Heart left ventricle (tissue), 16 donors: ENCODE measurements at places on chromosomes 13 and 19. TPM values are rescaled to one million over a fixed set of nuclear protein-coding genes. Genes with fewer than 3 reads are reported as not detected.

PCSK4 gene
- 1.9 TPM for total RNA-seq

BSPH1 gene
- total RNA-seq: not detected

CRX gene
- total RNA-seq: not detected

NLRP7 gene
- total RNA-seq: not detected

LGALS7 gene
- total RNA-seq: not detected

SMIM24 gene
- total RNA-seq: not detected

- H3K4me1 ChIP-seq: peaks cover 6% of the 10 kb centered on the region
- H3K36me3 ChIP-seq: peaks cover 7% of the 10 kb centered on the region
- H3K27me3 ChIP-seq: no peaks in the 10 kb centered on the region
Measured at GRCh38 chr19:9673912-9674662, 813 bp downstream of the ZNF562 start.

- H3K36me3 ChIP-seq: no peaks in the 10 kb centered on the region
- no peak for DNase-seq
- H3K27me3 ChIP-seq: no peaks in the 10 kb centered on the region
- no peaks in the 10 kb centered on the region for H3K4me1 ChIP-seq
- no peak overlapping the region for H3K4me3 ChIP-seq
Measured at GRCh38 chr19:28977826-28978225, 235.1 kb downstream of the UQCRFS1 start.

GRCh38 chr19:3609779-3610719 lies 3.4 kb upstream of the TBXA2R start:
- DNase-seq: no peak
- H3K36me3 ChIP-seq: peaks cover 18% of the 10 kb centered on the region
- H3K4me3 ChIP-seq: no peak overlapping the region
- H3K27me3 ChIP-seq: no peaks in the 10 kb centered on the region
- peaks cover 16% of the 10 kb centered on the region for H3K4me1 ChIP-seq

GRCh38 chr13:39452417-39452816 lies 150.6 kb downstream of the LHFPL6 start:
- peak; percentile 30 for DNase-seq
- H3K4me1 ChIP-seq: peaks cover 87% of the 10 kb centered on the region
- no peak overlapping the region for H3K4me3 ChIP-seq
- peak overlapping the region; percentile 83 for H3K27ac ChIP-seq
- H3K27me3 ChIP-seq: no peaks in the 10 kb centered on the region

- DNase-seq: no peak
- no peaks in the 10 kb centered on the region for H3K36me3 ChIP-seq
- no peak overlapping the region for H3K27ac ChIP-seq
- no peaks in the 10 kb centered on the region for H3K4me1 ChIP-seq
- H3K4me3 ChIP-seq: no peak overlapping the region
Measured at GRCh38 chr13:97879646-97880310, 73.7 kb upstream of the IPO5 start.

DNA sequence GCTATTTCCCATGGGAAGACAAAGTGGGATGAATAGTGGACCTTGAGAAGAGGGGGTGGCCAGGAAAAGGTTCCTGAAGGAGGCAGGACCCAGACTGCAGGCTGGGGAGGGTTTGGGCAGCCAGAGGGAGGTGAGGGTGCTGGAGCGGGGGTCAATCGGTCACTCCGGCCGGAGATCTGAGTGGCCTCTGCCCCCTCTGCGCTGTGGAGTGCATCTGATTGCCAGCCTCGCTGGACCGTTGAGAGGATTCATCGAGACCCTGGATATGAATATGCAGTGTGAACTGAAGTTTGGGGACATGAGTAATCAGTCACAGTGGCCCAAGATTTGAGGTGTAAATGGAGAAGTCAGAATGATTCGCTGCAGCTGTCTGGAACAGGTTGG lies 5.5 kb upstream of the ZNF580 start:
- peak overlapping the region; percentile 93 for H3K27ac ChIP-seq
- H3K4me1 ChIP-seq: peaks cover 65% of the 10 kb centered on the region
- H3K4me3 ChIP-seq: peak overlapping the region; percentile 98
- peaks cover 5% of the 10 kb centered on the region for H3K36me3 ChIP-seq
- no peak for DNase-seq

DNA sequence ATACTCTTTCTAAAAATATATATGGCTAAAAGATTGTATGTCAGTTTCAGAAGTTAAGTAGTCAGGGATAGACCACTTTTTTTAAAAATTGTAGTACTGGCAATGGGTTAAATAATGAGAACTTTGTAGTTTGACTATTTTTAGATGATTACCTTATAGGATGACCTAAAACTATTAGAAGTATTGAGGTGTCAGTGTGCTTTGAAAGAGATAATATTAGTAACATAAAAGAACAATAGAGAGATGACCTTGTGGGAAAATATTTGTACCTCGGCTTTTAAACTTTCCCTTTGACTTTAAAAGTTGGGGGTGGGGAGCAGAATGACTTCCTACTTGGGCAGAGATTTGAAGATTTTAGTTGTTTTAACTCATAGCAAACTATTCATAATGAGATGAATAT lies 48.3 kb downstream of the SLAIN1 start:
- H3K4me1 ChIP-seq: no peaks in the 10 kb centered on the region
- H3K36me3 ChIP-seq: no peaks in the 10 kb centered on the region
- H3K27me3 ChIP-seq: no peaks in the 10 kb centered on the region
- no peak overlapping the region for H3K27ac ChIP-seq

- H3K27me3 ChIP-seq: no peaks in the 10 kb centered on the region
- H3K36me3 ChIP-seq: no peaks in the 10 kb centered on the region
- H3K27ac ChIP-seq: no peak overlapping the region
- H3K4me1 ChIP-seq: no peaks in the 10 kb centered on the region
- DNase-seq: no peak
Measured at GRCh38 chr19:13526552-13526951, 20.3 kb upstream of the CACNA1A start.

GRCh38 chr13:98291658-98292057 lies 114.6 kb upstream of the RNF113B start:
- H3K36me3 ChIP-seq: no peaks in the 10 kb centered on the region
- no peak overlapping the region for H3K27ac ChIP-seq
- no peak for DNase-seq
- H3K4me3 ChIP-seq: no peak overlapping the region

DNA sequence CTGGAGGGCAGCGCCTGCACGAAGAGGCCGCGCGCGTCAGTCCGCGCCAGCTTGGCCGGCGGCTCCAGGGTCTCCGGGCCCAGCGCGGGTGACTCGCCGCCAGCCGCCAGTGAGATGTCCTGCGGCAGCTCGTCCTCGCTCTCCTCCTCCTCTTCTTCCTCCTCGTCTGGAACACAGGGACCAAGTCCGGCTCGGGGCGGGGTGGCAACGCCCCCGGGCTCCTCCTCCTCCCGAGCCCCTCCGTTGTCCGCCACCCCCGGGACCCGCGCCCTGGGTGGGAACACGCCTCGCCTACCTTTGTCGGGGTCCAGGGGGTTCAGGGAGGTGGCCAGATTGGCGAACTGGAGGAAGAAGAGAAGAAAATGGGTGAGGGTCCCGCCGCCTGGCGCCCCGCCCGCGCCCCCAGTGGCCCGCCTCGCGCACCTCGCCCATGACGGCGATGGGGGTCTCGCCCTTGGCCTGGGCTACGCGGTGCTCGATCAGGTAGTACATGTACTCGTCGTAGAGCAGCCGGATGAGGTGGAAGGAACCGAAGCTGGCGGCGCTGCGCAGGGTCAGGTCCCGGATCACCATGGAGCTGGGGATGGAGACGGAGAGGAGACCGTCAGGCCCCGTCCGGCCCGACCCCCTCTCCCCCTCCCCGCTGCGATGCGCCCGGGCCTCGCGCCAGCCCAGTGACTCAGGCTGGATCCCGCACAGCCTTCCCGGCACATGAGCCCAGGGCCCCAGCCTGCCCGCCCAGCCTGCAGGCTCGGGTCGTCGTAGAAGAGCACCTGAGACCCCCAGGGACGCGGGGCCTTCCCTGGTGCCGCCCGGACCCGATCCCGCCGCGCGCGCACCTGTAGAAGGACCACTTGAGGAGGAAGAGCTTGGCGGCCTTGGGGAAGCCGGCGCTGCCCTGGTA lies 10.6 kb downstream of the DCAF15 start:
- no peaks in the 10 kb centered on the region for H3K4me1 ChIP-seq
- peak; percentile 27 for DNase-seq
- no peak overlapping the region for H3K27ac ChIP-seq
- no peaks in the 10 kb centered on the region for H3K27me3 ChIP-seq
- peaks cover 75% of the 10 kb centered on the region for H3K36me3 ChIP-seq

- peak overlapping the region; percentile 93 for H3K27ac ChIP-seq
- no peaks in the 10 kb centered on the region for H3K36me3 ChIP-seq
- DNase-seq: peak; percentile 93
- H3K27me3 ChIP-seq: no peaks in the 10 kb centered on the region
- H3K4me1 ChIP-seq: peaks cover 47% of the 10 kb centered on the region
Measured at GRCh38 chr19:56120371-56121179, 520 bp downstream of the ZNF787 start.

DNA sequence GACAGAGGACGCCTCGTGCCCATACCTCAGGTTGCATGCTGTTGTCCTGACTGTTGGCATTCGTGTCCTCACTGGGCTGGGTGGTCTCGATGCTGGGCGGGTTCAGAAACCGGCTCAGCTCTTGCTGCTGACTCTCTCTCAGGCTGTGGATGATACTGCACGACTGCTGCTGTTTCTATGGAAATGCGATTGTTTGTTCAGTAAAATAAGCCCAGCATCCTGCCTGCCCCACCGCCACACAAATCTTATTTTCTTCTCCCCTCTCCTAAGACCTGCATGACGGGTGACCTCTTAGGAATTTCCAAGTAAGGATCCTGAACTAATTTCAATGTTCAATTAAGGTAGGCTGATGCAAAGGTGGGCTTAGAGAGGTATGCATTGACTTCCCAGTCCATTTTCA lies 356.5 kb downstream of the NALCN start:
- no peak overlapping the region for H3K4me3 ChIP-seq
- H3K4me1 ChIP-seq: no peaks in the 10 kb centered on the region
- DNase-seq: no peak
- H3K36me3 ChIP-seq: no peaks in the 10 kb centered on the region
- H3K27me3 ChIP-seq: no peaks in the 10 kb centered on the region

DNA sequence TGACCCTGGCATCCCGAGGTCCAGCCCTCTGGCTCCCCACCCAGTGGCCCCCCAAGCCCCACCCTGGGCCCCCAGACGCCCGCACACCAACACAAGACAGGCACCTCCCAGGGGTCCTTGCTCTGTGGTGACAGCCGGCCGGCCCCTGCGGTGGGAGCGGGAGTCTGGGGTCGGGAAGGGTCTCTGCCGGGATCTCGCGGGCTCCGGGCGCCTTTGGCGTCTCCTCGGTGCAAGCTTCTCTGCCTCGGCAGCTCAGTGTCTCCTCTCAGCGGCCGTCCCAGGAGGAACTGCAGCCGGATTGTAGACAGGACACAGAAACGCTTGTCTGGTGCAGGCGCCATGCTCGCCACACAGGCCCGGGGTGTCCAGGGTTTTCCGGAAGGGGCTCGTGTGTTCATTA lies 43.7 kb downstream of the TMEM255B start:
- no peaks in the 10 kb centered on the region for H3K27me3 ChIP-seq
- H3K27ac ChIP-seq: no peak overlapping the region
- no peak overlapping the region for H3K4me3 ChIP-seq

DNA sequence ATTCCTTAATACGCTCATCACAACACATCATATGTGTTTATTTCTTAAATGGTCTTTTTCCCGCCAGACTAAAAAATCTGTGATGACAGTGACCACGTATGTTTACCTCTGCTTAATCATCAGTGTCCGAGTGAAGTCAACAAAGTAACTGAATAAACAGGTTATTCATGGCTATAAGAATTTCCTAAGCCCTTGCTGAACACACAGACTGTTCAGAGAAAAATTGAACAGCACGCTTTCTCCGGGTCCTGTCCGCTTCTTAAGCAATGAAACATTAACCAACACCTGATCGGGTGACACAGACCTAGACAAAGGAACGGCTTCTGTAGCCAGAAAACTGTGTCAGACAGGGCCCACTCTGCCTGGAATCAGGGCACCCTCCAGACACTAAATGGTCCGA lies 14.3 kb downstream of the SAFB2 start:
- no peak for DNase-seq
- no peaks in the 10 kb centered on the region for H3K27me3 ChIP-seq
- H3K4me3 ChIP-seq: no peak overlapping the region
- peaks cover 93% of the 10 kb centered on the region for H3K36me3 ChIP-seq
- H3K27ac ChIP-seq: no peak overlapping the region

DNA sequence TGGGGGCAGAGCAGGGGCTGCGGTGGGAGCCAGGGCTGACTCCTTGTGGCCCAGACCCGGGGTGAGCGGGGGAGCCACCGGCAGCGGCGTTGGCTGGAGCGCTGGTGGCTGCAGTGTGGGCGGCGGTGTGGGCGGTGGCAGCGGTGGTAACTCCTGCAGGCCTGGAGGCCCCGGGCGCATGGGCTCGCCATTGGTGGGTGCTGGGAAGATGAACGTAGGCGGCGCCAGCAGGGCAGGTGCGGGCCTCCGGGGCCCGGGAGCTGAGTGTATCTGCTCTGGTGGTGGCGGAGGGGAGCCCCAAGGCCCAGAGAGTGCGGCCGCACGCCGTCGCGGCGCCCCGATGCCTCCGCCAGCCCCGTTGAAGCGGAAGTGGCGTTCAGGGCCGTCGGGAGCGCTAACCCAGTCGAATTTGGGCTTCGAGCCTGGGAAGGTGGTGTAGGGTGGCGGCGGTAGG lies 2.0 kb downstream of the GGN start:
- no peak overlapping the region for H3K27ac ChIP-seq
- DNase-seq: peak; percentile 65
- H3K27me3 ChIP-seq: peaks cover 19% of the 10 kb centered on the region
- H3K36me3 ChIP-seq: peaks cover 53% of the 10 kb centered on the region

- no peak for DNase-seq
- no peak overlapping the region for H3K4me3 ChIP-seq
- H3K27ac ChIP-seq: no peak overlapping the region
- H3K4me1 ChIP-seq: no peaks in the 10 kb centered on the region
Measured at GRCh38 chr13:43143591-43143990, 120.2 kb downstream of the DNAJC15 start.

DNA sequence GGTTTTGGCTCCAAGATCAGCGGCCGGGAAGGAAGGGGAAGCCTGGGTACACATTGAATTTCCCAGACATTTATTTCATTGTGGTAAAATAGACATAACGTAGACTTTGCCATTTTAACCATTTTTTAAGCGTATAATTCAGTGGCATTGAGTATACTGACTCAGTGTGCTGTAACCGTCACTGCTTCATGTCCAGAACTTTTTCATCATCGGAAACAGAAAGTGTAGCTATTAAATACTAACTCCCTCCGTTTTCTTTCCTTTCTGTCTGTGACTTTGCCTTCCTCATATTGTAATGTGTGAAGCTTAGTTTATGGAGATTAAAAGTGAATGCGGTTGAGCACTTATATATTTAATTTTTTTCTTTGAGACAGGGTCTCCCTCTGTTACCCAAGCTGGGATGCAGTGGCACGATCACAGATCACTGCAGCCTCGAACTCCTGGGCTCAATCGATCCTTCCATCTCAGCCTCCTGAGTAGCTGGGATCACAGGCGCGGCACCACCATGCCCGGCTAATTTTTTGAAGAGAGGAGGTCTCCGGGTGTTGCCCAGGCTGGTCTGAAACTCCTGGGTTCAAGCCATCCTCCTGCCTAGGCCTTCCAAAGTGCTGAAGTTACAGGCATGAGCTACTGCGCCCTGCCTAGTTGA lies 1.4 kb downstream of the HNRNPM start:
- peak overlapping the region; percentile 100 for H3K4me3 ChIP-seq
- H3K4me1 ChIP-seq: peaks cover 39% of the 10 kb centered on the region
- H3K27me3 ChIP-seq: no peaks in the 10 kb centered on the region
- no peak for DNase-seq
- no peak overlapping the region for H3K27ac ChIP-seq
